ENCODE measurements at places on chromosomes 6 and 20. TPM values are rescaled to one million over a fixed set of nuclear protein-coding genes. Genes with fewer than 3 reads are reported as not detected.

GRCh38 chr6:139777202-139777970, 402.9 kb upstream of the CITED2 start:
- DNase-seq, result no peak
- no peaks in the 10 kb centered on the region for H3K36me3 ChIP-seq
- no peak overlapping the region for H3K4me3 ChIP-seq

- no peak overlapping the region for H3K27ac ChIP-seq
- H3K4me1 ChIP-seq, result no peaks in the 10 kb centered on the region
- no peaks in the 10 kb centered on the region for H3K27me3 ChIP-seq
- H3K4me3 ChIP-seq, result no peak overlapping the region
- no peak for DNase-seq
Measured at GRCh38 chr6:157789861-157790260, 33.2 kb upstream of the SNX9 start.

Gene RIPOR3
- 2.5 TPM for polyA plus RNA-seq

Gene MCCD1
- 0.23 TPM for polyA plus RNA-seq

All from left lung (tissue), 14 donors.